Activated CD8-positive, alpha-beta memory T cell treated with anti-CD3 and anti-CD28 coated beads for 24 hours (primary cell): ENCODE measurements at places on chromosomes 16 and 17.

DNA sequence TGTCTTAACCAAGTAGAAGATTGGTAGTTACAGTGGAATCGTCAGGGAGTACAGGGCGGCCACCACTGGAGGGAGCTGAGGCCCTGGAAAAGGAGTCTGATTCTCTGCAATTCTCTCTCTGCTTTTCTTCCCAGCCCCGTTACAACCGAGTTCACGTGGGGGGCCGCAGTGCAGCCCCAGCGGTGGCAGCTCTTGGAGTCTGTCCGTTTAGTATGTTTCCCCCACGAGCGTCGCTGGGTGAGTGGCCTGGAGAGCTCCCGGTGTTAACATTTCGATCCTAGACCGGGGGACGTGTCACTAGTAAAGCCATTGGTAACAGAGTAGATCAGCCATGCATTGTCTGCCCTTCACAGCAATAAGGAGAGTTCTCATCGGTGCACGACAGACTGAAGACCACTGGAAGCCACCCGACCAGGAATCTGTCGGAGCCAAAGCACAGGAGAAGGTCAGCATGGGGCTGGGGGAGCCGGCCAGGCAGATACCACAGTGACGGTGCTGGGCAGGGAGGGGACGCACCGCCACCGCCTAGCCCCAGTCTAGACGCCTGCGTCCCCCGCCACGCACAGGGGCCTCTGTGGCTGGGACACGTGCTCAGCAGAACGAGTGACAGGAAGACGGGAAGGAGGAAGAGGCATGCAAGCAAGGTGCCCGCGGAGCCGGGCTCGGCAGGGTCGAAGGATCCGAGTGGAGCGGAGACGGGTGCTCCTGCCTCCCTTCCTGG is 15.7 kb downstream of the SLC16A3 start:
- no peak for DNase-seq

GRCh38 chr17:78709119-78709681 is 72.9 kb downstream of the CYTH1 start:
- no peak for DNase-seq

- DNase-seq: no peak
Observed at GRCh38 chr17:70109497-70109896, 34.5 kb downstream of the KCNJ16 start.

GRCh38 chr17:64196601-64197000 is 66.5 kb downstream of the TEX2 start:
- DNase-seq: no peak

GRCh38 chr17:82063424-82064415 is 1.9 kb downstream of the DUS1L start:
- no peak for DNase-seq
